ENCODE measurements at places on chromosomes 3 and 15.

- DNase-seq = no peak
These were observed 247.1 kb downstream of the BBX start for GRCh38 chr3:107769882-107770281.

GRCh38 chr3:151226088-151226563, 23.1 kb upstream of the GPR171 start:
- peak; percentile 9 for DNase-seq

DNA sequence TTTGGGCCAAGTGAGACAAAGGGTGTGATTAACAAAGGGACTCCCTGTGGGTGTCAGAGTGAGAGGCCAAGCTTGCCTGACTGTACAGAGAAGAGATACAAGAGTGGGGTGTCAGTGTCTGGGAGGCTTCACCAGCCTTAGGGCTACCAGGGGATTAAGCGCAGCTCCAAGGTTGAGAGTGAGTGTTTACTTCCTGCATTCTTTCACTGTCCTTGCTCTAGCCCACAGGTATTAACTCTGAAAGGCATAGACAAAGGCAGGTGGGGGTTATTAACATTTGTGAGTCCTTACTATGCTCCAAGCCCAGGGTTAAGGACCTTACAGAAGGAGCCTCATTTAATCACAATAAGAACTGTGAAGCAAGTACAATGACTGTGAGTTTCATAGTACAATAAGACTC, 107.6 kb downstream of the IL20RB start:
- DNase-seq = no peak

DNA sequence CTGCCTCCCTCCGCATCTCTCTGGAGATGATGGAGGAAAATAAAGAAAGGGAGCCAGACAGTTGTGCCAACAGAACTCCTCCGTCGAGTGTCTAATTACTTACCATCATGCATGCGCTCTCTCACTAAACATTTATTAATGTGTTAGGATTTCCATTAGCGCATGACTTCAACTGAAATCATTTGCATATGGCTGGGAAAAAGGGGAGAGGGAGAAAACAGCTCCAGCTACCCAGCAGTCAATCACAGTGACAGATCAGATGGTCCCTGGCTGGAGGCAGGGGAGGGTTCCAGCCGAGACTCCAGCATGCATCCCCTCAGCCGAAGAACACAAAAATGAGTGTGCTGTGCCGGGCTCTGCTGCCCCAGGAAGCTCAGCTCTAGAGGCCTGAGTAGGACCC, 6.8 kb upstream of the RHO start:
- DNase-seq = no peak

DNA sequence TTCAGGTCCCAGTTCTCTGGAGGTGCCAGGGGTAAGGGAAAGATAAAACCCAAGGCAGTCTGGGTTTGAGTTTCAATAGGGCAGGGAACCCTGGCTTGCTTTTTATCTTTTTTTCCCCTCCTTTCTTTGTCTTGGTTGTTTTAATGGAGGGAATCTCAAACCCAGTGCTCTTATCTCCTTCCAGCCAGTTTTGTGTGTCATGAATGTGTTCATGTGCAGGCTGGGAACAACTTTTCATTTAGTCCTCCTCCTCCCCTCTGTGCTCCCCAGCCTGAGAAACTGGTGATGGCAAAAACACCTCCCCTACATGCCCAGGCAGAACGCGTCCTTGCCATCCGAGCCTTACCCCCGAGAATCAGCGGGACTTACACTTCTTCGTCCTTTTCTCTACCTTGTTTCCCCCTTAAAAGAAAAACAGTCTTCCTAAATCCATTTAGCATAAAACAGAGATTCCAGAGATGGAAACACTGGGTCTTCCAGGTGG, 10.9 kb downstream of the SEMA3G start:
- no peak for DNase-seq

- no peak for DNase-seq
These were observed 133.9 kb downstream of the STAC start for GRCh38 chr3:36514171-36514570.

DNA sequence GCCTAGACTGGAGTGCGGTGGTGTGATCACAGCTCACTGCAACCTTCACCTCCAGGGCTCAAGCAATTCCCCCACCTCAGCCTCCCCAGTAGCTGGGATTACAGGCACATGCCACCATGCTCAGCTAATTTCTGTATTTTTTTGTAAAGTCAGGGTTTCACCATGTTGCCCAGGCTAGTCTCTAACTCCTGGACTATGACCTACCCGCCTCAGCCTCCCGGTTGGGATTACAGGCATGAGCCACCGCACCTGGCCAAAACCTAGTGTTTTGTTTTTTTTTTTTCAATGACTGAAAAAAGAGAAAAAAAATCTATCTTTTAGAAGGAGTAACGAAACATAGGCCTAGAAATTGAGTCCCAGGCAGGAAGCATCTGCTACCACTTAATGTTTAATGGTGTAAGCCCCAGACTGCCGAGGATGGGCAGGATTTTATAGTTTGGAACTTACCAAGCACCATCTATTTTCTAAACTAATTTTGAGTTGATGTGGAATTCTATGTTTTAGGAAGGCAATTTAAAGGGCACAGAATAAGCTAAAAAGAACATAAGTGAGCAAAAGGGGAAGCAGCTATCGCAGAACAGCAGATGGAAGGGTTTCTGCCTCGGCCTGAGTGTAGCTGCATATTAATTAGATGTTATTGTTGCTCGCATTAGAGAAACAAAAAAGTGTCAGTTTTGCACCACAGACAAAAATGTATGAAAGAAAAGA, 24.2 kb upstream of the CA12 start:
- no peak for DNase-seq

DNA sequence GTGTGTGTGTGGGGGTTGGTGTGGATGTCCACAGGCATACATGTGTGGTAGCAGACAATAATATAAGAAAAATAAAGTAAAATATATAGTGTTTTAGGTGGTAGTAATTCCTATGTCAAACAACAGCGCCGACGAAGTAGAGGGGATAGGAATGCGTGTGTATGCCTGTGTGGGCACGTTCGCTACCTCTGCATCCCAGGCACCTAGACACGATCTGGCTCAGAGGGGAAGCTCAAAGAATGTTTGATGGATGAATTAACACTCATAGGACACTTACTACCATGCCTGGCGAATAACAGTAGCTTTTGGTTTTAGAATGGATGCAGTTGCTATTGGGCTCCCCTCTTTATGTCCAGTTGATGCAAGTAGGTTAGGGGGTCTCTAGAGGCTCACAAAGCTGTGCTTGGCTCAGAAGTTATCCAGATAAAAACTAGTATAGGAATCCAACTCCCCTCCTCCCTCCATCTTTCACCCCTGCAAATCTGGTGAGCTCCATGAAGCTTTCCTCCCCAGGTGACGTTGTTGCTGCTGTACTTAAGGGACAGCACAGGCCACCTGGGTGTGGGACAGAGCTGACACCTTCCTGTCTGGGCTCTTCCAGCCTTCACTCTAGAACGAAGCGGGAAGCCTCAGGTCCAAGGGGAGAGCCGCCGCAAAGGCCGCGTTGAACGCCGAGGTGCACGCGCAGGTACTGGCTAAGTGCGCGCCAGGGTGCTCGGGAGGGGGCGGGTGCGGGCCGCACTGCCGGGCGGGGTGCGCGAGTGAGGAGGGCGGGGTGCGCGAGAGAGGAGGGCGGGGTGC, 192.6 kb upstream of the LYSMD4 start:
- DNase-seq = no peak

- no peak for DNase-seq
These were observed 137.6 kb upstream of the TOPAZ1 start for GRCh38 chr3:44104043-44104442.

DNA sequence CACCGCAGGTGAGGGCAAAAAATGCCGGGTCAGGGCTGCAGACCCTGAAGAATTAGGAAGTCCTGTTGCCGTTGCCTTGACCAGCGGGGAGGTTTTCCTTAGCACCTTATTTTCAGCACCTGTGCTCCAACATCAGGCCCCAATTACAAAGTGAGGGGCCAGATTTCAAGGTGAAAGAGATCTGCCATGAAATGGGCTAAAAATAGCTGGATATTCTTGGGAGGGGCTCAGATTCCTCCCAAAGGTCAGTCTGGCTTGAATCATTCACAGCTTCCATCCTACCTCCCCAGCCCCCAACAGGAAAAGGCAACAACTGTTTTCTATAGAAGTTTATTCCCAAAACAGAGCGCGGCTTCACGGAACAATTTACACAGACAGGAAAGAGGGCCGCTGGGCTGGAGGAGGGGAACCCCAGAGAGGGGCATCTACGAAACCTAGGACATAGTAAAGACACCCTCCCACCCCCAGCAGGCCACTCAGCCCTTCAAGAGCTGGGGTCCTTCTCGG, 941 bp upstream of the SLC26A6 start:
- DNase-seq = no peak

DNA sequence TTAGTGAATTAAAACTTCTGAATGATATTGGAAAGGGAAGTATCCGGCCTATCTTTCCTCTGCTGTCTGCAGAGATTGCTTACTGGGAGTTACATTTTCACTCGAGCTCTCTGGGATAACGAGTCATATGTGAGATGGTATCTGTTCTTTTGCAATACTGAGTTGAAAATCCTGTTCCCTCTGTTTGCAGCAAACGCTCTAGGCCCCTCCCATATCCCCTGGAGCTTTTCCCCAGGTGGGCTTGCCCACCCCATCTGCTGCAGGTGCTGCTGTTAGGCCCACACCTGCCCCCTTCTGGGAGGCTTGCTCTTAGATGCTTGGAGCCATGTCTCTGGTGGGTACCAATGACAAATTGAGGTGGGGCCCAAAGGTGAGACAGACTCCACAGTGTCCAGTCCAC, 42.7 kb upstream of the MTMR10 start:
- DNase-seq = no peak

- DNase-seq = no peak
These were observed 1.1 kb downstream of the RBSN start for GRCh38 chr3:15097891-15098290.

GRCh38 chr3:56205406-56205805, 262.9 kb downstream of the ERC2 start:
- no peak for DNase-seq

- DNase-seq = no peak
These were observed 232.5 kb downstream of the UACA start for GRCh38 chr15:70530906-70531305.

DNA sequence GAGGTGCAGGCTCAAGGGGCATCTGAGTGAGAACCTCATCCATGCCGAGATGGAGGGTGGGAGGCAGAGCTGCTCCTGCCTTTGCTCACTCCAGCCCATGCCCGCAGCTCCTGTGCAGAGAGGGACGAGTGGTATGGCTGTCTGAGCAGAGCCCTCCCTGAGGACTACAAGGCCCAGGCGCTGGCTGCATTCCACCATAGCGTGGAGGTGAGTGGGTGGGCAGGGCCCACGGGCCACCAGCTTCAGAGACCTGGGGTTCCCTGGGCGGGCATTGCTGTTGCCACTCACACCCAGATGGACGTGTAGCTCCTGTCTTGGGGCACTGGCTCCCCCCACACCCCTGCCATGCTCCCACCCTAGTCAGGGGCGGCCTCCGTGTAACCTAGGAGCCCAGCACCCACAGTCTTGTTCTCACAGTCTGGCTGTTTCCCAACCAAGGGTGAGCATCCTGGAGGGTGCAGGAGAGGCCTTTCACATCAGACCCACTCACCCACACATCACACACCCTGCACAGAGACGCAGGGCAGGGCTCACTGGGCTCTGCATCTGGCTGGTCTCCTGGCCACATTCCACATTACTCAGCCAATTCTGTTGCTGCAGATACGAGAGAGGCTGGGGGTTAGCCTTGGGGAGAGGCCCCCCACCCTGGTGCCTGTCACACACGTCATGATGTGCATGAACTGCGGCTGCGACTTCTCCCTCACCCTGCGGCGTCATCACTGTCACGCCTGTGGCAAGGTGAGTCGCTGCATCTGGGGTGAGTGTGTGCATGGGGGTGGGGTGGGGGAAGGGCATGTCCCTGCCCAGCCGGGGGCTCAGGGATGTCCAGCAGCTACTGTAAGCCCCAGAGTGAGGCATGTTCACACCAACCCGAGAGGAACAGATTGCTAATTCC, 25.3 kb upstream of the NR2C2 start:
- DNase-seq = no peak

DNA sequence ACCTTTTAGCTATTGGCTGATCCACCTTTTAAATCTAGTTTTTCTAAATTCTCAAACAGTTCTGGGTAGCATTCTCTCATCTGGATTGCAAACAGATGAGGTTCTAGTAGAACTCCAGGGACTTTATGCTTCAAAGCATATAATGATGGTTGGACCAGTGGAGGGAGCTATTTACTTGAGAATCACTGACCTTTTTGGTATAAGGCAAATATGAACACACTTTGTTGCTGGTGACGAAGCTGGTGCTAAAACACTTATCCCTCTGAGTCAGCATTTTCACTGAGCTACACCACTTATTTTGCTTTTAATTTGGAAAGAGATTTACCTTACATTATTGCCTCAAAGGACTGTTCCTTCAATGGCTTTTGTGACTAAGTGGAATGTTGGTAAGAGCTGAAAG, 58.6 kb upstream of the SLITRK3 start:
- peak; percentile 7 for DNase-seq

DNA sequence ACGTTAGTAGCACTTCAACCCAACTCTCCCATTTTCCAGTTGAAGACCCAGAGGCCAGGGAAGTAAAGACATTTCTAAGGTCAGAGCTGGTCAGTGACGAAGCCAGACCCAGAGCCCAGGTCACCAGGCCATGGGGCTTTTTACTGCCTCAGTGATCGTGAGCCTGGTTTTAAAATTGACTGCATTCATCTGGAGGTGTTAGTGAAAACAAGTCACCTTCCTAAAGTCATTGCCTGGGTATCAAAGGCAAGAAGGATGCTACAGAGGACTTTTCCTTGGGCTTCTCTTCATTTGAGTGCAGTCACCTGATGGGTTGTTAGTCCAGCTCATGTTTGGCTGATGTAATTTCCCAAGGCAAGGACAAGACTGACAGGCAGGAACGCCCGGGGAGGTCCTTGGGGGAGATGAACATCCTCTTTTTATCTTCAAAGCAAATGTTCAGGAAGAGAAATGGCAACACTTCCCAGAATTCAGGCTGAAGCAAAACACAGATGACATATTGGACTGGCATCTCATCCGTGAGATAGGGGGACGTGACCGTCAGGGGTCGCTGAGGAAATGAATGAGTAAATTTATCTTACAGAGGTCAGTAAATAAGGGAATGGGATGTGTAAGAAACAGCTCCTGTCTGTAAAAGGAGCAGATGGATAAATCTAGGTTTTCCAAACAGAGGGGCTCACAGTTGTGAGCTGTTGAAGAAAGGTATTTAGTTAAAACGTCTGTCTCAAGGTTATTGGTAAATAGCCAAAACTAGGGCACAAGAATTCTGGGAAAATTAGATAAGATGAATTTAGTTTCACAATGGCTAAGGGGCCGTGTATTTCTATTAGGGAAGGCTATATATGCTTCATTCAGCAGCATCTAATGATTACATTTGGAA, 201.2 kb downstream of the OPA1 start:
- DNase-seq = no peak

GRCh38 chr3:122802323-122802722, 7.5 kb downstream of the SLC49A4 start:
- DNase-seq = no peak

DNA sequence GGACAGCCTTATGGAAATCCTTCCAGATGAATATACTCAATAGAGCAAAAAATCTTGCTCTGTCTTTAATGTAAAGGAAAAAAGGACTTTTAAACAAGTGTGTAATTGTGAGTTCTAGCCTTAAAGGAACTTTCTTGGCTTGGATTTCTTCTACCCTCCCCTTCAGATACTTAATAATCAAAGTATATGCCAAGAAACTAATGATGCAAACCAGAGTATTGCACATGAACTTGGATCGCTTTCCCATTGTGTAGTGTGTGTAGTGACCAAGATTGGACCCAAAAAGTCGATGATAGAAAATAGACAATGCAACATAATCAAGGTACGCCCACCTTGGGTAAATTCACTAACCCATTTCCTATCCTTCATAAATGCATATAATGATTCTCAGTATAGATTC, 123.8 kb downstream of the TIGIT start:
- DNase-seq = no peak
